ENCODE measurements at places on chromosomes 12 and 14.

- DNase-seq, result no peak
Observed at GRCh38 chr12:24738441-24738840, 210.5 kb downstream of the BCAT1 start.

- no peak for DNase-seq
Observed at GRCh38 chr12:13905794-13906193, 75.6 kb downstream of the GRIN2B start.

GRCh38 chr12:110796952-110797351, 49.8 kb upstream of the CCDC63 start:
- no peak for DNase-seq

DNA sequence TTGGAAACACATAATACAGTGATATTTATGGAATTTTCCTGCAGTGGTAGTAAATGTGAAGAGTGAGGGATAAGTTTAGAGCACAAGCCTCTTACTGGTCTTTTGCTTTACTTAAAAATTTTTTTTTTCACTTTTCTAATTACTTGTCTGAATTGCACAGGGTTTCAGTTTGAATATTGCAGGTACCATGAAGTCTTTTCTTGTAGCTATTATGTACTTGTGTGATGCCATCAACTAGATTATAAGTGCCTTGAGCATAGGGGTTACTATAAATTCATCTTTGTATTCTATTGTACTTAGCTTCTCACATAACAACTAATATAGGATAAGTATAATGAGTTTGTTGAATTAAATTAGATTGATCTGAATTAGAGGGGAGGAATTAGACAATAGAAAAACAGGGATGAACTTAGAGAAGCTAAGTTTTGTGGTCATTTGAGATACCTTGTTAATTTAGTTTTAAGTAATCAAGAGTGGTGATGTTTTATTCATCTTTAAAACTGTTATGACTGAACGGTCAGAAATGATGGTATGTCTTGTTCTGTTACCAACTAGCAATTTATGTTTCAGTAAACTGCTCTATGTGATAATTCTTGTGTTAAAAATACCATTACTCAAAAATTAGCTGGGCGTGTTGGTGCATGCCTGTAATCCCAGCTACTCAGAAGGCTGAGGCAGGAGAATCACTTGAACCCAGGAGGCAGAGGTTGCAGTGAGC, 42.1 kb downstream of the CCDC91 start:
- no peak for DNase-seq

DNA sequence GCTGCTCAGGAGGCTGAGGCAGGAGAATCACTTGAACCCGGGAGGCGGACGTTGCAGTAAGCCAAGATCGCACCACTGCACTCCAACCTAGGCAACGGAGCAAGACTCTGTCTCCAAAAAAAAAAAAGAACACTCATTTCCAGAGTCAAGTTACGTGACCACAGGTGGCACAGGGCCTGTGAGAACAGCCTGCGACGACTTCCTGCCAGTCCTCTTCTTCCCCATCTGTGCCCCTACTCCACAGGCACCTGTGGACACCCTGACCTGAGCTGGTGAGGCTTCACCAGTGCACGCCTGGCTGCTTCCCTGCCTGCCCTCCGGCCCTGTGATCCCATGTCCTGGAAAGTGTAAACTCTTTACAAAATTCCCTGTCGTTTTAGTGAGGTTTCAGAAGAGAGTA, 77.7 kb downstream of the PPP2R5C start:
- no peak for DNase-seq

All from head of caudate nucleus (tissue), 42 donors.